ENCODE measurements at places on chromosomes 4 and X.

GRCh38 chr4:13982010-13982409 lies 354.5 kb upstream of the BOD1L1 start:
- DNase-seq, result no peak

GRCh38 chrX:70878902-70879301 lies 29.6 kb downstream of the TEX11 start:
- DNase-seq, result no peak

GRCh38 chr4:44448521-44449461 lies at the start of gene KCTD8:
TSS of gene KCTD8 (minus strand) at chr4:44448809.
- DNase-seq, result no peak

DNA sequence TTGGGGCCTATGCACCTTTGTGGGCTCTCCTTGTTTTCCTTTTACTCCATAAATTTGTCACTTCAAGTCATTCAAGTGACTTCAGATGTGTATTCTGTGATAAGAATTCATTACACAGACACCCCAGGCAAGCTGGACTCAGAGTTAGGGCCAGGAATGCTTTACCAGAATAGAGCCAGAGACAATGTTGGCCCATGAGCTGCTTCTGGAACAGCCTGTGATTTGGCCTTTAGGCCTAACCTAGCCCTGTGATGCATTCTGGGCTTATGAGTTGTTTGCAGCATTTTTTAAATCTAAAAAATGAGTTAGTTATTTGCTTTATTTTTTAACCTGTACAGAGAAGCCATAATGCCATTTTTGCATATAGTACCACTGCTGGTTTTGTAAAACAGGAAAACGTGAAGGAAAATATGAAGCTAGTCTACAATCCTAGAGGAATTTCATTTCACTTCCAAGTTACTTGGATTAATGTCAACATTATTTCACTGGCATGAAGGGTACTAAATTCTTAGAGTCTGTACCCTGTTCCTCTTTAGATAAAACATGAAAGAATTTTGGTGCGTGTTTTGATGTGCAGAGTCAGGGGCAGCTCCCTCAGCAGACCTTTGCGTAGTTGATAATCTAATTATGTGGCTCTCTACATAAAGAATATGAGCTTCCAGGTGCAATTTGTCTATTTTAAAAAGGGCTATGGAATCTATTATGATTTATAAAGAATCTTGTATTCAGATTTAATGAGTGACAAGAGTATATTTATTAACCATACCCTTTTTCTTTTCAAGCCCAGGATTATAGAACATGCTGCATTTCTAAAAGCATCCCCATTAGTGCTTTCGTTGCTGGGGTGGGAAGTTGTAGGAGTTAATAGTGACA lies 84.7 kb downstream of the ARHGAP10 start:
- DNase-seq, result no peak

- no peak for DNase-seq
Observed at GRCh38 chr4:6196871-6197270, 3.5 kb downstream of the JAKMIP1 start.

DNA sequence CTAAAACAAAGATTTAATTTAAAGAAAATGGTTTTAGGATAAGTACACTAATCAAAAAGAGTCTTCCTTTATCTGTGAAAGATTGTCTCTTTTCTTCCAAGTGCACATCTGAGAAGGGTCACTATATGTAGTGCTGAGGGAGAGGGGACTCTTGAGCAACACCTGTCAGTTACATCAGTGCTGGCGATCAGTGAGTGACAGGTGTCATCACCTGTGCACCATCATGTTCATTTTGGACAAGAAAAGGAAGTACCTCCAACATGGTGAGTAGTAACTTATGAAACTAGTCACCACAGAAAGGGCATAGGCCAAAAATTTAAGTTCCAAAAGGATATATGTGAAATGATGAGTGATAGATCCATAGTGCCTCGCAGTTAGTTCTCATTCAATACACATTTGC lies 55.7 kb downstream of the MCUB start:
- no peak for DNase-seq

DNA sequence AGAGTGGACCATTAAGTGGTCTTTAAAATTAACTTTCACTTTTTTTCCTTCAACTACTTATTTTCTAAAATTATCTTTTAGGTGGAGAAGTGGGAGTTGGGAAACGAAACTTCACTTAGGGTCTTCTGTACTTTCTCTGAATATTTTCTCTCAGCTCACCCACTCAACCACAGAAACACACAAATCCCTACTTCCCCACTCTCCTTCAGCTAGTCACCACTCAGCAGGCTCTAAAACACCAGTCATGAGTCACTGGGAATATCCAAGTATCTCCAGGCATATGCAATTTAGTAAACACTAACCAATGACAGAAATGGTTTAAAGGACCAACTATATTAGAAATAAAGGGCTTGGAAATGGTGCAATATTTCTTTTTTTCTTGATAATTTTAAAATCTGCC lies 153.0 kb upstream of the RPS6KA6 start:
- no peak for DNase-seq

DNA sequence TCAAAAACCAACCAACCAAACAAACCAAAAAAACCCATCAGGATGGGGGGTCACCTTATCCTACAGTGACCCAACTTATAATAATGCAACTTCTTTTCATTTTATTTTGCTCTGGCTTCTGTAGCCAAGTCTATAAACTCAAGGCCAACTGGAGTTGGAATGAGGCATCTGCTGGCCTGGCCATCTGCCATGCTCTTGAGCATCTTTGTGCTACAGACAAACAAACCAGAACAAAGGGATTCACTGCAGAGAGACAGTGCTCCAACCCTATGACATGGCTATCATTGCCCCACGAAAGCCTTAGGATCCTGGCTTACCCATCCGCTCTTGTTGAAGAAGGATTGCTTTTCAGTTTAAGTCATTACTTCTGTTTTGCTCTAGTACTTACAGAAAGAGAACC lies 49.2 kb upstream of the SCRG1 start:
- DNase-seq, result peak; percentile 73

GRCh38 chr4:1249731-1250526 lies 999 bp upstream of the CTBP1 start:
- no peak for DNase-seq

GRCh38 chr4:27020603-27021002 lies 160.0 kb downstream of the STIM2 start:
- no peak for DNase-seq

- peak; percentile 76 for DNase-seq
Observed at GRCh38 chr4:41256740-41257256, at the start of gene UCHL1. TSS of gene UCHL1 (plus strand) at chr4:41256928. CDS start at chr4:41256977, 49 bp downstream.

GRCh38 chr4:67721770-67722597 lies 21.0 kb upstream of the UBA6 start:
- no peak for DNase-seq

DNA sequence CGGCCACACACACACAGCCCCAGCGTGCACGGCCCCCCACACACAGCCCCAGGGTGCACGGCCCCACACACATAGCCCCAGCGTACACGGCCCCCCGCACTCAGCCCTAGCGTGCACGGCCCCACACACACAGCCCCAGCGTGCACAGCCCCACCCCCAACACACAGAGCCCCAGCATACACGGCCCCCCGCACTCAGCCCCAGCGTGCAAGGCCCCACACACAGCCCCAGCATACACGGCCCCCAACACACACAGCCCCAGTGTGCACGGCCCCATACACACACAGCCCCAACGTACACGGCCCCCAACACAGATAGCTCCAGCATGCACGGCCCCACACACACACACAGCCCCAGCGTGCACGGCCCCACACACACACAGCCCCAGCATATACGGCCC lies 17.6 kb downstream of the GAK start:
- no peak for DNase-seq

DNA sequence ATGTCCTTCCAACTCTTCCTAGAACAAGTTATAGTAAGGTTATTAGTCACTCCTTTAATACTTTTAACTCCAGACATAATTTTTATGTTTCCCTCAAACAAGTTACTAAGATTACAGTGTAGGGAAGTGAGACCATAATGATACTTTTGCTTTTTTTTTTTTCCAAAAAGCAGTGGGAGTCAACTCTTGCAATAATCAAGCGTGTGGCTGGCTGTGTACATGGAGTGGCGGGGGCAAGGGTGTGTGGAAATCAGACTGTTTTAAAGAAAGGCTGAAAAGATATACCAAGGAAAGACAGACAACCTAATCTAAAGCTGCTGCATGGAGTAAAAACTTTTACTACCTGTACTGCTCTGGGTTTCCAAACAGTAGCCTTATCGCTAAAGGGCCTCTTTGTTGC lies 4.1 kb downstream of the NOA1 start:
- no peak for DNase-seq

DNA sequence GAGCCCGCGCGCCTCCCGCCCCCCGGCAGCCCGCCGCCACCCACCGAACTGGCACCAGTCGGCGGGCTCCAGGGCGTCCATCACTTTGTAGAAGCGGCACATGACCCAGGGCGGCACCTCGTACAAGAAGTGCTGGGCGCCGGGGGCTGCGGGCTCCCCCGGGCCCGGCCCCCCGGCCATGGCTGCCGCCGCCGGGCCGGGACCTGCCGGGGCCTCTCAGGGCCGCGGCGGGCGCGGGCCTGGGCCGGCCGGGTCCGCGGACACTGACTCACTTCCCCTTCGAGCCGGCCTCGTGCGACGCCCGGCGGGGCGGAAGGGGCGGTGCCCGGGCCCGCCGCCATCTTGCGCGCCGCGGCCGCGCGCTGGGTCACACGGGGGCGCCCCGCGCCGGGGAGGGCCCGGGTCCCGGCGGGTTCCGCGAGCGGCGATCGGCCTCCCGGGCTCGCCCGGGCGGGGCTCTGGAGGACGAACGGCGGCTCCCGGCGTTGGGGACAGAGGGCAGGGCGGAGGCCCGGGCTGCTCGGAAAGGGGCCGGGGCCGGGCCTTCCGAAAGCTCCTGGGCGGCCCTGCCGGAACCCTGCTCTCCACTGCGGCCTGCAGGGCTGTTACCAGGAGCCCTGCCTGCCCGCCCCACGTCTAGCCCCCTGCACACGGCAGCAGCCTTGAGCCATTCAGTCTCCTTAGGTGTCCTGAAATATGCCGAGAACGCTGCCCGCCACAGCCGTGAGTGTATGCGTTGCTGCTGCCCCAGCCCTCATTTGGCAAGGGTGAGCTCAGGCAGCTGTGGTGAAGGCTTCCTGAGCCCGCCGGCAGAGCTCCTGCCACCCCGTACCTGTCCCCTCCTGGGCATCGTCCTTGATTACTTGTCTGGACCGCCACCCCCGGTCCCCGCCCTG lies at the start of gene IRAK1:
IRAK1 (minus strand) TSS at position 270 of the 896 bp plus-strand sequence; CDS start at position 180, 90 bp downstream.
- DNase-seq, result no peak

- no peak for DNase-seq
Observed at GRCh38 chr4:143961075-143961474, 55.7 kb upstream of the GYPE start.

- DNase-seq, result no peak
Observed at GRCh38 chrX:32269866-32270265, 941.5 kb downstream of the DMD start.

DNA sequence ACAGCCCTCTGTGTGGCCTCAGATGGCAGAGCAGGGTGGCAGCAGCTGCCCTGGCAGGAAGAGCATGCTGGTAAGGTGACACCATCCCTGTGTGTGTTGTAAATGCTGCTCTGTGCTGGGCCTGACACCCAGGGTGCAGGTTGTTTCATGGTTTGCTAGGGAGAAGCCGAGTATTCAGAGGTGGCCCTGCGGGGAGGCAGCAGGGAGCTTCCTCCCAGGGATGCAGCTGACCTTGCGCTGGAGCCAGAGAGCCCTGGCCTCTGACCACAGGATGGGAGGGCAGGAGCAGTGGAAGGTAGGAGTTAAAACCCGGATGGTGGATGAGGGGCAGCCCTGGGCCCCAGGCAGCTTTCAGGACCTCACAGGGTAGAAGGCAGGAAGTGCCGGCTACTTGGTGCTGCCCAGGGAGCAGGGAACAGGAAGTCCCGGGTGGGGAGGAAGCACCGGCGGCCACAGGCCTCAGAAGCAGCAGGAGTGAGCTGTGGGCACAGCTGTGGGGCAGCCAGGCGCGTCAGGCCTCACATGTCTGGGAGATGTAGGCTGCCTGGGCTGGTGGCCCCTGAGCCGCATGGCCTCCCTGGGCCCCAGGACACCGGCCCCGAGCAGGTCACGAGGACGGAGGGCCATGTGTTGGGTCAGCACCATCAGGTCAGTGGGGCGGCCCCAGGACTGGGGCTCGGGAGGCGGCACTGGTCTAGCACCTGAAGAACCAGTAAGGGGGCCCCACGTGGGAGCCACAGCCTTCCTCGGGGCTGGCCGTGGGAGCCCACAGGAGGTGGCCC lies 19.1 kb downstream of the SH3BP2 start:
- DNase-seq, result peak; percentile 18

DNA sequence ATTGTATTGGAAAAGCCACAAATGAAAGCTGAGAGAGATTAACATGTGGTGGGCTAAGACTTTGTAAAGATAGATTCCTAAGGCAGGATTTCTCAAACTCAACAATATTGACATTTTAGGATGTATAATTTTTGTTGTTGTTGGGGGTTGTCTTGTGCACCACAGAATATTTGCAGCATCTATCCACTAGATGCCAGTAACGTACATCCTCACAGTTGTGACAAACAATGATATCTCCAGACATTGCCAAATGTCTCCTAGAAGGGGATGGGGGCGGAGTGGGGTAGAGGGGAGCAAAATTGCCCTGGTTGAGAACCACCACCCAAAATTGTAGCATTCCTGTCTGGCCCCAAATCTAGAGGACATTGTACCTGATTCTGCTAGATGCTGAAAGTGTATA lies 14.7 kb upstream of the CBR4 start:
- no peak for DNase-seq

DNA sequence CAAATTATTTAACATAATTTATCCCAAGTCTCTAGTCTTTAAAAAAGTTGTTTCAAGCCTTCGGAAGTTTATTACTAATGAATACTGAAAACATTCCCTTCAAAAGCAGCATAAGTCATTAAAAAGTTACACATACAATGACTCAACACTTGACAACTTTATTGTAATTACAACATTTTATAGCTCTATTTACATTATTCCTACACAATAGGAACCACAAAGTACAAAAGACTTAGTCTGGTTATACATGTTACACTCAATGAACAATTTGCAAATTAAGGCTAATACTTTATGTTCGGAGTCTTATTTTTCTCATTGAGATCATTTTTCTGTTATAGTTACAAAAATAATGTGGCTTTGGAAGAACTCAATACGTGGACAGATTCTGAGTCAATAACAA lies 114.4 kb upstream of the POF1B start:
- DNase-seq, result no peak

DNA sequence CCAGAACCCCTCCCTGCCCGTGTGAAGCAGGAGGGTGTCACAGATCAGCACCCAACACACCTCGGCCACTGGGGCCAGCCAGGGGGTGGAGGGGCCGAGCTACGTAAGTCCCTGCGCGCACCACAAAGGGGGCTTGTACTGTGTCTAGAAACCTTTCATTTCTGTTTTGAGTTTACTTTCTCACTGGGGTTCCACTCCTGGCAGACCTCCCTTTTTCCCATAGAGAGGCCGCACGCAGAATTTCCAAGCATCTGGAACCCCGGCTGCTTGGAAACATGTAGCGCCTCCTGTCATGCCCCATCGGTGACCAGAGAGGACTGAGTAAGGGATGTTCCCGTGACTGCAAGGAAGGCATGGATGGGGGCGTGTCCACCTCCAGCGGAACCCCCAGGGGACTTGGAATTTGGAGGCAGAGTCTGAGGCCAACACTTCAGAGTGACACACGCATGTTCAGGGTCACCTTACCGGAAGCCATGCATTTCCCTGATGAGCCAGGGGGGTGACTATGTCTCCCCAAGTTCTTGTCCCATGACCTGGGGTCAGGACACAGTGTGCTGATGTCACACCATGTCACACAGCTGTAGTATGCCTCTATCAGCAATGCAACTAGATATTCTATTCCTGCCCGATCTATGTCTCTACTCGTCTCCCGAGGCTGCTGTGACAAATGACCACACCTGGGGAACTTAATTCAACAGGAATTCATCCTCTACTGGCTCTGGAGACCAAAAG lies 105.3 kb downstream of the DHRSX start:
- no peak for DNase-seq

GRCh38 chr4:44861756-44862155 lies 135.4 kb upstream of the GNPDA2 start:
- no peak for DNase-seq

GRCh38 chrX:109889289-109890006 lies 113.5 kb upstream of the TMEM164 start:
- no peak for DNase-seq

Data from DMS 273 treated with DMSO at 0.1 percent for 48 hours (cell line).